ENCODE measurements at places on chromosomes 4 and X.

DNA sequence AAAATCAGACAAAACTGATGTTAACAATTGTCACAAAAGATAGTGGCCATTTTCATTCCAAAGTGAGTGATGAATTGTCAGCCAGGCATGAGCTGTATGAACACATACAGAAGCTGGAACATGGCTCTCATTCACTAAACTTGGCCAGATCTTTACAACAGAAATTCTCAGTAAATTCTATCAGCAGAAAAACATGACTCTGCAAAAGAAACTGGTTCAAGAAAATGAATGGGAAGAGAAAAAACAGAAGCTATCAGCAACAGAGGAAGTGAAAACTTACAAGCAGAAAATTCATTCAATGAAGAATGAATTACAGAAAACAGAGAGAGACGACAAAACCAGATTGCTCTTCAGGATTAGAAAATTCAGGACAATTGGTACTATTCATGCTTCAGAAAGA is 249.6 kb downstream of the COL25A1 start:
- DNase-seq = no peak

DNA sequence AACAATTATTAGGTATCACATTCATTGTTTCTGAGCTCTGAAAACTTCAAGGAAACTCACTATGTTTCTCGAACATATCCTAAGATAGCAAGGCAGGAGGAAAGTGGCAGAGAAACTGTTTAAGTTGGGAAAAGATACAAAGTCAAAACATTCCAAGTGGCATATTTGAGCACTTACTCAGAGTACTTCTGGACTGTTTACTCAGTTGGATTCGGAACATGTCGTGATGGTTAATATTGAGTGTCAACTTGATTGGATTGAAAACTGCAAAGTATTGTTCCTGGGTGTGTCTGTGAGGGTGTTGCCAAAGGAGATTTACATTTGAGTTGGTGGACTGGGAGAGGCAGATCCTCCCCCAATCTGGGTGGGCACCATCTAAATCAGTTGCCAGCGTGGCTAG is 298.3 kb downstream of the IL1RAPL2 start:
- DNase-seq = no peak

DNA sequence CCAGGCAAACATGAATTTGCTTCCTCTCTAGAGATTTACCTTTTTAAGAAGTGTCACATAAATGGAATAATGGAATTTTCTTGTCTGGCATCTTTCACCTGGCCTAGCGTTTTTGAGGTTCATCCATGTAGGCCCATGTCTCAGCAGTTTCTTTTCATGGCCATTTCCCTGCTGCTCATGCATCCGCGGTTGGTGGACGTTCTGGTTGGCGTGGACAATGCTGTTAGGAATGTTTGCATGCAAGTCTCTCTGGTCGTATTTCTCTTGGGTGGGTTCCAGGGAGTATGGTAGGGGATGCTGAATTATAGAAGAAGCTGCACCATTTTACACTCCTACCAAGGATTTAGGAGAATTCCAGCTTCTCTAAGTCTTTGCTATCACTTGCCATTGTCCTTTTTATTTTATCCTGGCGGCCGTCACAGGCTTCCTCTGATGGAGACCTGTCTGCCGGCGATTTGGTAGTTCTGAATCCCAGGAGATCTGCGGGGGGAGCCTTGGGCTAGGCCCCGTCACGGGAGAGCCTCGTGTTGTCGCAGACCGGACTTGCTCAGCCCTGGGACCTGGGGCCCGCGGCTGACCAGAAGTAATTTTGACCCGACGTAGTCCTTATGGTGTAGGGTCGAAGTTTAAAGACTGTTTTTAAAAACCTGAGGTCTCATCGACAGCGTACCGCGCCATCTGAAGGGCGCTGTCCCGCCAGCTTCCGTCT is 56.9 kb upstream of the TADA2B start:
- DNase-seq = no peak

DNA sequence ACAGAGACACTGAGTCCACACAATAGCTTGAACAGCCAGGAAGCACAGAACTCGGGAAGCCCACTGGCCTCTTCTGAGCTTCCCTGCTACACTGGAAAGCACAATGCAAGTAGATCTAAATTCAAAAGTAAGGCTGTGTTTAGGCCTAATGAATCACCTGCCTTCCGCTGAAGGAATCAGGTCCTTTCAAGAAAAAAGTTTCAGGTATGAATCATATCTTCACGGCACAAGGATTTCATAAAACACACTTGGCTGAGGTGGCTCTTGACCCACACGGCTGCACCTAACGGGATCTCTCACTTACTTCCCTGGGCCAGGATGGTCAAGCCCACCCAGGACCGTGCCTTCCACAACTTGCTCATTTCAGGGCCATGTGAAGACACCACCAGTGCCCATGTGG is 59.3 kb downstream of the IRF2 start:
- no peak for DNase-seq

DNA sequence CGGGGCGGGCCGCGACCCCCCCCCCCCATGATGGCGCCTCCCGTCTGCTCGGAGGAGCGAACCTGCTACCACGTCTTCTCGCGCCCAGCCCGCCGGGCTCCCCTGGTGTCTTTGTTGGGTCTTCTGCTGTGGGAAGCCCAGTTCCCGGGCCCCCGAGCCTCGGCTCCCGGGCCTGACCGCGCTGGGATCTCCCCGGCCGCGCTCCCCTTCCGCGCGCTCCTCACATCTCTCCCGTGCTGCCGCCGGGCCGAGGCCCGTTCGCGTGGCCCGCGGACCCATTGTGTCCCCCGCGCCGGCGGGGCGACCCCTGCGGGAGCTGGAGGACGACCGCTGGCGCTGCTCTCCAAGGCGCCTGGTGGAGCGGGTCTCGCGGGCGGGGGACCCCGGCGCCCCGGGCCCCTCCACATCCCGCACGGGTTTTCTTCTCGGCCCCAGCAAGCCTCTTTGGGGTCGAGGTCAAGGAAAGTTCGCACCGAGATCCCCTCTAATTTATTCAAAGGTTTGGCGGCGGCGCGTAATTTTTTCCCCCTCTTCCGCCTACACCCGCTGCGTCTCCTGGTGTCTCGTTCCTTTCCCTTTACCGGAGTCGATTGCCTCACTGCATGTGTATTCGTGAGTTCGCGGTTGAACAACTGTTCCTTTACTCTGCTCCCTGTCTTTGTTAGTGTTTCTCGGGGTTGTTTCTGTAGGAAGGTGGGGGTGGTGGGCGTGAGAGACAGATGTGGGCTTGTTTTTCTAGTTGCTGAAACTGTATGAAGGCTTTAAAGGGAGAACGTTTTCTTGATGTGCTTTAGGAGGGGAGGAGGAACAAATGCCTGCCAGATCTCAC is 770 bp downstream of the SMAD1 start:
- DNase-seq = peak; percentile 44

DNA sequence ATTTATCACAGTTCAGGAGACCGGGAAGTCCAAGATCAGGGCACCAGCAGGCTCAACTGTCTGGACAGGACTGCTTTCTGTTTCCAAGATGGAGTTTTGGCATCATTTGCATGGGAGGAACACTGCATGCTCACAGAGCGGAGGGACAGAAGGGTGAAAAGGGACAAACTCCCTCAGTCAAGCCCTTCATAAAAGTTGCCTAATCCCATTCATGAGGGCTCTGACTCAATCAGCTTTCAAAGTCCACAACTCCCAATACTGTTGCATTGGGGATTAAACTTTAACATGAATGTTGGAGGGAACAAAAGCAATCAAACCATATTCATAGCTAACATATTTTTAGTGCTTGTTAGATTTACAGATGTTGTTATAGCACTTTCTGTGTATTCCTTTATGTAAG is 158.9 kb upstream of the MAD2L1 start:
- no peak for DNase-seq

GRCh38 chr4:15479089-15479912 is 9.6 kb downstream of the CC2D2A start:
- DNase-seq = peak; percentile 68

- no peak for DNase-seq
Observed at GRCh38 chrX:6460893-6461490, 73.9 kb downstream of the VCX3A start.

DNA sequence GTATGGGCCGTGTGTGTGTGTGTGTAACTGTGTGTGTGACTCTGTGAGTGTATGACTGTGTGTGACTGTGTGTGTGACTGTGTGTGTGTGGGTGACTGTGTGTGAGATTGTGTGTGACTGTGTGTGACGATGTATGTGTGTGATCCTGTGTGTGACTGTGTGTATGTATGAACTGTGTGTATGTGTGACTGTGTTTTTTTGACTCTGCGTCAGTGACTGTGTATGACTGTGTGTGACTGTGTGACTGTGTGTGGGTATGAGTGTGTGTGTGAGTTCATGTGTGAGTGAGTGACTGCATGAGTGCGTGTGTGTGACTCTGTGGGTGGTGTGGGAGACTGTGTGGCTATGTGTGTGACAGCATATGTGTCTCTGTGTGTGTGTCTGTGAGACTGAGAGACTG is 81.8 kb downstream of the ZNF718 start:
- DNase-seq = no peak

- DNase-seq = no peak
Observed at GRCh38 chr4:145230726-145231125, 50.3 kb upstream of the OTUD4 start.

- DNase-seq = no peak
Observed at GRCh38 chr4:76571274-76571673, 136.2 kb downstream of the SHROOM3 start.

GRCh38 chr4:182593864-182594263 is 323.3 kb downstream of the DCTD start:
- DNase-seq = no peak

GRCh38 chr4:33959519-33959918 is 2284.8 kb downstream of the ARAP2 start:
- DNase-seq = no peak

GRCh38 chr4:6732441-6733357 is 16.7 kb downstream of the BLOC1S4 start:
- DNase-seq = peak; percentile 57

DNA sequence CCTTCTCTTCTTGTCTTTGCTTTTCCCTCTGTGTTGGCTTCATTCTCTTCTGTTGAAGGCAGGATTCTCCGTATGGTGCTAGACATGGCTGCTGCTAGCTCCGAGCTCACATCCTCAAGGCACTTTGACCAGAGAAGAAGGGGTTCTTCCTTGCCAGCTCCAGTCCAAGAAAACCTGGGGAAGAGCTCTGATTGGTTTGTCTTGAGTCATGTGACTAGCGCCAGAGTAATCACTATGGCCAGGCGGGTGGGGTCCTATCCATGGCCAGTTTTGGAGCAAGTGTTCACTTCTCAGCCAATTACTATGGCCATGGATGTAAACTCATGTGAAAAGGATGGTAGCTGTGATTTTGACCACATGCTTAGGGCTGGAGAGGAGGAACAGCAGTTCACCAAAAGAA is 74.2 kb downstream of the CT47B1 start:
- no peak for DNase-seq

DNA sequence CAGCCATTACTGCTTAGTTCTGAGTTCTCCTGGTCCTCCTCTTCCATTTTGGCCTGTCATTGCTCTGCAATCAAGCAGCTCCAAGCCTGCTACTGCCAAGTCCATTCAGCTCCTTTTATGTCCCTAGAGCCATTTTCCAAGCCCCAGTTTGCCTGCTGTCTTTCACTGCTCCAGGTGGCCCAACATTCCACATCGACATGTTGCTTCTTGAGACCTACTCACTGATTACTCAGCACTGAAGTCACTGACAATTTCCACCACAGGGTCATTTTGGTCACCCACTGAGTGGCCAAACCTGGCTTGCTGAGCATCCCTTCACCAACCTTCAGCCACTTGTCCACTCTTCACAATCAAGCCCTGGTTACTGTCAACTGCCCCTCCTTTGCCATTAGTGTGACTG is 27.2 kb downstream of the LRIT3 start:
- no peak for DNase-seq

- DNase-seq = no peak
Observed at GRCh38 chrX:30349946-30350345, 40.8 kb upstream of the NR0B1 start.

- peak; percentile 40 for DNase-seq
Observed at GRCh38 chr4:7987148-7987989, 47.7 kb upstream of the AFAP1 start.

DNA sequence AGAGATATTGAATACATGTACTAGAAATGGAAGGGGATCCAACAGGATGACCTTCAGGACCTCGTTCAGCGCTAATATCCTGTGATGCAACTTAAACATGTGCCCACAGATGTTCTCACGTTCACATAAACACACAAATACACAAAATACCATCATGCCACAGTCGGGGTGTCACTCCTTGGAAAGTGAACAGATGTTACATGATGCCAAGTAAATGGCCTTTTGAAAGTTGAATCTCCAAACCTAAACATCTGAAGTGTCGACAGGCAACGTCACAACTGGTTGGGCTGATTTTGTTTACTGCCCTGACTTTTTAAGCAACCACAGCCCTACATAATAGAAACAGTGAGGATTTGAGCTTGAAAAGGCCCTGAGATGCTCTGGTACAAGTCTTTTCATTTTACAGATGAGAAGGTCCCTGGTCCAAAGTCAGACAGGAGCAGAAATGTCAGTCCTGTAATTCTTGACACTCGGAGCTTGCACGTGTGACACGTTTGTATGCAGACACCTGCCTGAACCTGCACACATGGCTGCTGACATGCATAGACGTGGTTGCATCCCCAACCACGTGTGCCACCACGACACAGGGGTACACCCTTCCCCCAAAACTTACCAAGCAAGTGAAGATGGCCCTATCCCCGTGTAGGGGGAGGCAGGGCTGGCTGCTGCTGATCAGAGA is 23.5 kb upstream of the BCORL1 start:
- DNase-seq = no peak

DNA sequence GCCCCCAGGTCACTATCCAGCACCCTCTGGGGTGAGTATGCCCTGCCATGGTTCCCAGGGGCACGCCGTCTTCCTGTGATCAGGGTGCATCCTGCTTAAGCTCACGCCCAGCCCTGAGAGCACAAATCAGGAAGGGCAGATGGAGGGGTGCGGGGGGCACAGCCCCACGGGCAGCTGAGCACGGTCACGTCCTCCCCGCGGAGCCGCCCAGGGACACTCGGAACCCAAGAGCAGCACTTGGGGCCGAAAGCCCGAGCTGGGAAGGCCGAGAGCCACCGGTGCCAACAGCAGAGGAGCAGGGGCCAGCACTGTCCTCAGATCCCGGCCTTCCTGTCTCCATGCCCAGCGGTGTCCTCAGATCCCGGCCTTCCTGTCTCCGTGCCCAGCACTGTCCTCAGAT is 21.5 kb downstream of the NELFA start:
- no peak for DNase-seq

DNA sequence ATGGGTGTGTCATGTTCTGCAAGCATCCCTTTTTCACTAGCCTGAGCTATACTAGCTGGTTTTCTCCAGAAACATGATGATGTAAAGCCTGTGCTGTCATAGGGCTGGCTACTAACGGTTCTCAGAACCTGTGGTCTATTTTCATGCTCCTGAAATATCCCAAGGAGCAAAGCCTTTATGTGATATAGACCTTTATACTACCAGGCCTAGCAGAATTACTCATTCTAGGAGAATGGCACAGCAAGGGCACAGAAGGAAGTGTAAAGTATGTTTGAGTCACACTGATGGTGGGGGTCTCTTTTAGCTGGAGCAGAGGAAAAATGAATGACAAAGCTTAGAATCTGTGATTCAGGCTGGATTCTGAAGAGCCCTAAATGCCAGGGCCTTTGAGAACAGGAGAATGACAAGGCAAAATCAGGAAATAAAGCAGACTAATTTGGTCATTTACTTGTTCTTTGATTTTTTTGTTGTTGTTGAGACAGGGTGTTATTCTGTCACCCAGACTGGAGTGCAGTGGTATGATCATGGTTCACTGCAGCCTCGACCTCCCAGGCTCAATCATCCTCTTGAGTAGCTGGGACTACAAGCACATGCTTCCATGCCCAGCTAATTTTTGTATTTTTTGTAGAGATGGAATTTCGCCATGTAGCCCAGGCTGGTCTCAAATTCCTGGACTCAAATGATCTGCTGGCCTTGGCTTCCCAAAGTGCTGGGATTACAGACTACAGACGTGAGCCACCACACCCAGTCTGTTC is 11.8 kb downstream of the TCEAL1 start:
- no peak for DNase-seq

GRCh38 chrX:16491461-16491860 is 158.5 kb upstream of the S100G start:
- DNase-seq = no peak
